WERI-Rb-1 (cell line): ENCODE measurements at places on chromosomes 7 and 10.

DNA sequence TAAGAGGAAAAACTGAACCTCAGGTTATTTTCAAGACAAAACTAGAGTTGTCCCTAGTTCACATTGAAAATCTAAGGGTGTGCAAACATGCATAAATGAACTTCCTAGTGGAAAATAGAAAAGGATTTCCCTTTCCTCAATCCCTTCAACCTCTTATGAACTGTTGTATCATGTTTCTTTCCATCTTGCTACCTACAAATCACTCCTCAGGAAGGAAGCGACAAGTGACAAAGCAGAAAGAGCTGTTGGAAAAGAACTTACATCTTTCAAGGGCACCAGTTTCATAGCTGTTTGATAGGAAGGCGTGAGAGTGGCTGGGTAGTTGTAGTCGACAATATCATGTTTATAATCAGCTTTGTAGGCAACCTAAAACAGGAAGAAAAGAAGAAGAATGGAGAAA is 23.9 kb downstream of the NRAP start:
- DNase-seq, result no peak

GRCh38 chr10:114575417-114576131 is 82.5 kb downstream of the ABLIM1 start:
- DNase-seq, result no peak

- no peak for DNase-seq
Measured at GRCh38 chr7:36514289-36515243, 124.9 kb downstream of the ANLN start.

- no peak for DNase-seq
Measured at GRCh38 chr7:102061981-102062390, 224.7 kb upstream of the SH2B2 start.

GRCh38 chr7:539731-540411 is 20.2 kb upstream of the PDGFA start:
- peak; percentile 52 for DNase-seq

DNA sequence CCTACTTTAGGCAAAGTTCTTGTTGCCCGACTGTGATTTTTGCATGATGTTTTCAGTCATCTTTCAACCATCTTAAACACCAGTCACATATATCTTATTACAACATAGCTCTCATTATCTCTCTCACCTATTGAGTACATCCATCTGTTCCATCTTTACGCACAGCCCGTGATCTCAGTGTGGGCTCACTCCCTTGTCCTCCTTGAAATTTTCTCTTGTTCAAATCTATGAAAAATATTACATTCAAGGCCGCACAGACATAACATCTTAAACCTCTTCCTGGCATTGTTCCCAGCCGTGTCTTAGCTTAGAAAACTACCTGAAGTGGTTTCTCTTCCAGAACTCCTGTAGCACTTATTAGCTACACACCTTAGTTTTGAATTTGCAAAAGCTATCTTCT is 32.6 kb downstream of the NET1 start:
- no peak for DNase-seq

DNA sequence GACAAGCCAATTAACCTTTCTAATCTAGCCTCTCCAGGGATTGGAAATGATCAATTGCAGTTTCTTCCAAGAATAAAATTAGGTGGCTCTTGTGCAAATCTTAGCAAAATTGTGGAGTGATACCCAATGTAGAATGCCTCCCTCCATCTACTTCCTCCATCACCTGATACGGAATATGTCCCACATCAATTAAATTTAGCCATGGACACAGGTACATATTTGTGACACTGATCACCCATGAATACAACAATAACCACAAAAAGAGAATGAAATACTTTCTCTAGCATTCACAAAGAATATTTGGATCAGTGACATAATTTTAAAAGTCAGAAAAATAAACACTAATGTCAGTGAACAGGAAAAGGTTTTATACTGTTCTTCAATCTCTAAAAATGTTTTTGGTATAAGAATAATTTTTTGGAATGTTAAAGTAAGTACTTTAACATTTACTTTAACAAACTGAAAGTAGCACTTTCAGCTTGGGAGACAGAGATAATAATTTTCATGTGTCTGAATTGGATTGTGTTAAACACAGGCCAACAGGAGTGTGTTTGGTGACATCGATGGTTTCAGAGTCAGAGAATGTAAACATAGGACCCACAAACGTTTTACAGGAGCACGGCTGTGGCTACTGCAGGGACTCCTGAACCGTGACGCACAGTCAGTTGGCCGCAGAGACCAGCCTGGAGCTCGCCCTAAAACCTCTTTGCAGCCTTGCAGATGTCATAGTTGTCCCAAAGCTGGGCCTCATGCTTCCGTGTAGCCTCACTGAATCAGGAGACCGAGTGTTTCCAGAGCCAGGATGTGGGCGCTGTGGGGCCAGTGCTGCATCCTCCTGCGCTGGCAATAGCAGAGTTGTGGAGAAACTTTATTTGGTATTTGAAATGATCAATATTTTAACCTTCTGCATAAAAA is 7.2 kb downstream of the RBM20 start:
- peak; percentile 74 for DNase-seq

GRCh38 chr10:62738916-62739315 is 65.6 kb upstream of the ADO start:
- no peak for DNase-seq

- peak; percentile 55 for DNase-seq
Measured at GRCh38 chr10:129658376-129659072, 191.5 kb downstream of the MGMT start.

DNA sequence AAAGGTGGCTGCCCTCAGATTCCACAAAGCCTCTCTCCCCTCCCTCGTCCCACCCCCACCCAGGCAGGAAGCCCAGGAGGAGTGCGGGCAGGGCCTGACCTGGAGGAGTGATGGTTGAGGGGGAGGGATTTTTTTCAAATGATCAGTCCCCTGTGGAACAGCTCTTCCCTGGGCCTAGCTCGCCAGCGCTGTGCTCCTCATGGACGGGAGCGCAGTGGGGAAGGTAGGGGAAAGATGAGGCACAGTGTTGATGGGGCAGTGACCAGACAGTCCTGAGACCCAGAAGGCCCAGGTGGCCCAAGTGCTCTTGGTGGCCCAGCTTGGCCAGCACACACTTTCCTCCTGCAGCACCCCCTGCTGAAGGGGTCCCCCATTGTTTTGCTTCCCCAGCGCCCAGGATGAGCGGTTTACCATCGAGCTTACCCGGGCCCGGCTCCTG is 8.5 kb downstream of the SAP25 start:
- no peak for DNase-seq

DNA sequence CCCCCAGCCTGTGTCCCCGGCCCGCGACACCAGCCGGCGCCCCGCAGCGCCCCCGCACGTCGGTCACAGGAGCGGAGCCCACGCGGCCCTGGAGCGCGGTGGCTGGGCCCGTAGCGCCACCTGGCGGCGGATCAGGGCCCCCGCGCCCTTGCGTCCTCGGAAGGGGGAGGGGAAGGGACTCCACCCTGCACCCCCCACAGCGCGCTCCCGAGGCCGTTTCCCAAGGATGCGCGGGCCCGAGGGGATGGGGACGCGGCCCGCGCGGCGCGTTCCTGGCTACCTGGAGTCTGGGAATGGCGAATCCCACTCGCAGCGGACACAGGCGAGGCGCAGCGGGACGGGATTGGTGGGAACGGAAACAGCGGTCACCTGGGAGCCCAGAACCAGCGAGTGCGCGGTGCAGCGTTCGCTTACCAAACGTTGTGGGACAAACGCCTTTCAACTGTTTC is 23.8 kb upstream of the MKI67 start:
- DNase-seq, result peak; percentile 87

GRCh38 chr7:65979583-65980477 is 2.2 kb downstream of the GUSB start:
- DNase-seq, result no peak

DNA sequence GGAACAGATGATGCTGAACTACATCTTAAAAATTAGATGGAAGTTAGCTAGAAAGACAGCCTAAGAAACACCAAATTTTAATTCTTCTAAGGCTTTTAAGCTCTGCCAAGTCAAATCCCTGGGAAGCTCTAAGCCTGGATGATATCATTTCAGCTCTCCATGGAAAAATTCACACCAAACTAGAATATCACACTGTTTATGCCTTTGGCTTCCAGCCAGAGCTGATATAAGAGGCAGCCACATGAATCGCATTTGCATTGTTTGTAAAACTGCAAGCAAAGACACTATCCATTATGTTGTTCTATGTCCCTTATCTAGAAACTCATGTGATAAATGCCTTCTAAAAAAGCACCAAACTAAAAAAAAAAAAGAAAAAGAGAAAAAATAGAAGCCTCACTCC is 430.4 kb downstream of the GRID1 start:
- no peak for DNase-seq

GRCh38 chr7:152369518-152369917 is 66.3 kb downstream of the KMT2C start:
- DNase-seq, result no peak

- no peak for DNase-seq
Measured at GRCh38 chr10:19283285-19283684, 234.7 kb downstream of the MALRD1 start.

DNA sequence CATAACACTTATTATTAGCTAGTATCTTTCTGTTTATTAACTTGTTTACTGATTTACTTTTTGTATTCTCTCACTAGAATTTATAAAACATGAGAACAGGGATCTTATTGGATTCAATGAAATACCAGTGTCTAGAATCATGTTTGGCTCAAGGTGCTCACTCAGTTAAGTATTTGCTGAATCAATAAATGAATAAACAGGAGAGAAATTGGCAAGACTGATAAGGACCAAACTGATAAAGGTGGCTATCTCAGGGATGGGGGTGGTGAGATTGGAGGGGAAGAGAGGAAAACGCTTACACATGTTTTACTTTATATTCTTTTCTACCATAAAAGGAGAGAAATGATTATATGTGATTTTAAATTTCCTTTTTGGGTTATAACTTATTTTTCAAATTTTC is 43.3 kb upstream of the CCDC6 start:
- DNase-seq, result no peak

GRCh38 chr7:55490099-55490498 is 82.2 kb downstream of the VOPP1 start:
- peak; percentile 69 for DNase-seq

DNA sequence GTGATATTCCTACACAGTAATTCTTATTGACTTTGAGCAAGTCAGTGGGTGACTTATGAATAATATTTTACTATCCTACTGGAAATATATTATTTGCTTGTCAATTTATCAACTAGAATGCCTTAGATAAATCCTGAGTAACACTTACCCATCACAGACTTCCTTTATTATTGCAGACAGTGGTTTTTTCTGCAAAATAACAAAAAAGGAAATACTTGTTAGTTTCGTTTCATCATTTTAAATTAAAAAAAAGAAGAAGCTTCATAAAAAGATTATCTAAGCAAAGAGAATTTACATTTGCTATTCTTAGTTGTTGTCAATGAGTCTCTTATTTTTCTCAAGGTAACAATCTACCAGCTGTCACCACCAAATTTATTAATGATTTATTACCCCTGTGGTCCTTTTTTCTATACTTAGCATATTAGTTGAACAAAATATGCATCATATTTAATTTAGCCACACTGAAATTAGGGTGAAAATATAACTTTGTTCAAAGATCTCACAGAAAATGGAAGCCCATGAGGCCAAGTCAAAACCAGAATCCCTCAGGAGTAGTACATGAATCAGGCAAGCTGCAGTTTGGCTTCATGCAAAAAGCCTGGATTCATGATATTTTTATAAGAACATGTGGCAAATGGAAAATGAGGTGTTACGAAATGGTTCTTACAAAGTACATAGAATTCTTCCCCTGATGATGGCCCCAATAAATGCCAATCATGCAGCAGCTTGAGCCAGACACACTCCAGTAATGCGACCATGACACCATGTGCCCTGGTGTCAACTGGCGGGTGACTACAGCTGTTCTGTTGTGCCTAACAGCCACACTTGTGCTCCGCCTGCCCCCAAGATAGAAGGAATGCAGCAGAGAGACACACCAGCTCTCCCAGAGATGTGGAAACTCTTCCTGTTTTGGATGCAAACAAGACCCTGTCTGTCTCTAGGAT is 132.6 kb downstream of the ELMO1 start:
- DNase-seq, result no peak

- DNase-seq, result no peak
Measured at GRCh38 chr10:3622427-3622826, 162.6 kb downstream of the KLF6 start.

DNA sequence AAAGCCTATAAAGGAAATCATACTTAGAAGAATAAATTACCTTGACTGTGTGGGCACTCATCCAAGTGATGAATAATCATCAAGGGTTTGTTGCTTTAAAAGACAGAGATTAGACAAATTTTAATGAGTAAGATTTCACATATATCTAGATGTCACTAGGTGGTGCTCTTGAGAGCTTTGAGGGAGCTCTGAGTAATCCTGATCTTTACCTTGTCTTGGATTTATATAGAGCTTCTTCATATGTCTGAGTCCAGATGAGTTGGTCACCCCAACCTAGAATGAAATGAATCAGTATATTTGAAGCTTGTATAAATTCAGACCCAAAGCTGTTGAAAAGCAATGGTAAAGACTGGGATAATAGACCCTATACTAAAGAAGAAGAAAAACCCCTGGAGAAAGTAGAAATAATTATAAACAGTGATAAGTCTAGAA is 3.7 kb downstream of the AGR2 start:
- DNase-seq, result no peak

DNA sequence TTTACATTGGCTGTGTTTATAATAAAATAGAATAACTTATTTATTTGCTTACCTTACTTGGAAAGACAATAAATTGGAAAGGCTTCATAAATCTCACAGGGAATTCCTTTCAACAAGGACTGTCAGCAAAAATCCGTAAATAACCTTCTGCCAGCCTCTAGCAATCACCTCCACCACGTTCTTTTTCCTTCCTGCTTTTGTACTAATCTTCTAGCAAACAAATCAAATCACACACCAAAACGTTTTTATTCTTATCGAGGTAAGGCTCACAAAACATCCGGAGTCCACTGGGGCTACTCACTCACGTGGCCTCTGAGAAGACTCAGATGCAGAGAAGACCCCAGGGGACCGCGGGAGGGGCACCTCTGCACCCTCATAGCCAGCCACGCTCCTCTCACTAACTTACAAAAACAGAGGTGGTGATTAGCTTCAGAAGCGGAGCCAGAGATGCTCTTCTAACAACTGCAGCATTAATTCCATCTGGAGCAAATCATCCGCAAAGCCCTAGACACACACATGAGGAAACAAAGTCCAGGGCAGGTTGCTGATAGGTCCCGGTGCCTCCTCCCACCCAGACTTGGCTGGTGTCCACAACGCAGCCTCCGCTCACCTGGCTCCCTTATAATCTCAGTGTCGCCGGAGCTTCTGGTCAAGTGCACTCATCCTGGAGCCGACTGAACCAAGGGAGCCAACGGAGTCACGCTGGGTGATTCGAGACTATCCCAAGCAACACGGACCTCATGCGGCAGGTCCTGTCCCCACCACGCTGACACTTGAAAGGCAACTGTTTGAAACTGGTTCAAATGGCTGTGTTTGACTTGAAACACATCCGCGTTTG is 22.5 kb downstream of the CTBP2 start:
- no peak for DNase-seq

DNA sequence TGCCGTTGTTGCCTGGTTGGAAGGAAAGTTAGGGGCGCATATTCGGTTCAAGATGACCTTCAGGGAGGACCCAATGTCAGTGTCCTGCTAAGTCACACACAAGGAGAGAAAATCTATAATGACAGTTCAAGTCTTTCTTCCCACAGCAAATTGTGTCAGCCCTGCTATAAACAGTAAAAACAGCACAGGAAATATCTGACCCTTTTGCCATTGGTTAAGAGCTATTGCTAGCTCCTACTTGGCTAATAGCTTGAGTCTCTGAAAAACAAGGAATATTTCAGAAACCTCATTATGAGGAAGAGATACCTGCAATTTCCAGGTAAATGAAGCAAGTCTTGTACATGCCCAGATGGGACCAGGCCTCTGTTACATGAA is 175.6 kb downstream of the SKIDA1 start:
- no peak for DNase-seq

GRCh38 chr10:17764142-17764541 is 12.1 kb downstream of the TMEM236 start:
- DNase-seq, result no peak
